ENCODE measurements at places on chromosomes 1 and 21.
A peak's percentile ranks its signal among the peaks of the same experiment; 100 is the strongest.

GRCh38 chr1:240287722-240288121 is 196.0 kb downstream of the FMN2 start:
- no peaks in the 10 kb centered on the region for H3K36me3 ChIP-seq
- peaks cover 4% of the 10 kb centered on the region for H3K4me1 ChIP-seq

- no peaks in the 10 kb centered on the region for H3K36me3 ChIP-seq
- DNase-seq, result no peak
- H3K27ac ChIP-seq, result no peak overlapping the region
- no peak overlapping the region for H3K4me3 ChIP-seq
- H3K4me1 ChIP-seq, result peaks cover 25% of the 10 kb centered on the region
- no peaks in the 10 kb centered on the region for H3K27me3 ChIP-seq
Observed at GRCh38 chr1:81554108-81554507, 246.6 kb upstream of the ADGRL2 start.

GRCh38 chr21:35537604-35538003 is 488.5 kb upstream of the RUNX1 start:
- DNase-seq, result no peak
- H3K36me3 ChIP-seq, result peaks cover 4% of the 10 kb centered on the region
- no peak overlapping the region for H3K27ac ChIP-seq
- H3K4me3 ChIP-seq, result no peak overlapping the region
- H3K27me3 ChIP-seq, result peaks cover 2% of the 10 kb centered on the region

- H3K27ac ChIP-seq, result no peak overlapping the region
- no peaks in the 10 kb centered on the region for H3K36me3 ChIP-seq
Observed at GRCh38 chr21:23127973-23128372, 2129.8 kb downstream of the NCAM2 start.

- no peak overlapping the region for H3K27ac ChIP-seq
- no peak for DNase-seq
- H3K4me3 ChIP-seq, result no peak overlapping the region
- peaks cover 1% of the 10 kb centered on the region for H3K27me3 ChIP-seq
- peaks cover 22% of the 10 kb centered on the region for H3K4me1 ChIP-seq
Observed at GRCh38 chr1:232969799-232970198, 19.4 kb downstream of the NTPCR start.

DNA sequence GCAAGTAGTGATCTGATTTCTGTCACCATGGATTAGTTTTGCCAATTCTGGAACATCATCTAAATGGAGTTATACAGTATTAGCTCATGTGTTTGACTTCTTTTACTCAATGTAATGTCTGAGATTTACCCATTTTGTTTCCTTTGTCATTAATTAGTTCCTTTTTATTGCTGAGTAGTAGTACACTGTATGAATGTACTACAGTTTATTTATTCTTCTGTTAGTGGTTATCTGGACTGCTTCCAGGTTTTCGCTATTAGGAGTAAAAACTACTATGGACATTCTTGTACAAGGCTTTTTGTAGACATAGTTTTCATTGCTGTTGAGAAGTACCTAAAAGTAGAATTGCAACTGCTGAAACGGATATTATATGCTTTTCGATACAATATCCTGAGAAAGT is 14.1 kb downstream of the SUCO start:
- peaks cover 2% of the 10 kb centered on the region for H3K27me3 ChIP-seq
- peak overlapping the region; percentile 86 for H3K27ac ChIP-seq
- no peaks in the 10 kb centered on the region for H3K36me3 ChIP-seq

GRCh38 chr21:16073586-16073985 is 343.8 kb downstream of the USP25 start:
- no peak for DNase-seq
- no peaks in the 10 kb centered on the region for H3K36me3 ChIP-seq
- no peak overlapping the region for H3K4me3 ChIP-seq
- H3K27me3 ChIP-seq, result no peaks in the 10 kb centered on the region
- no peaks in the 10 kb centered on the region for H3K4me1 ChIP-seq

DNA sequence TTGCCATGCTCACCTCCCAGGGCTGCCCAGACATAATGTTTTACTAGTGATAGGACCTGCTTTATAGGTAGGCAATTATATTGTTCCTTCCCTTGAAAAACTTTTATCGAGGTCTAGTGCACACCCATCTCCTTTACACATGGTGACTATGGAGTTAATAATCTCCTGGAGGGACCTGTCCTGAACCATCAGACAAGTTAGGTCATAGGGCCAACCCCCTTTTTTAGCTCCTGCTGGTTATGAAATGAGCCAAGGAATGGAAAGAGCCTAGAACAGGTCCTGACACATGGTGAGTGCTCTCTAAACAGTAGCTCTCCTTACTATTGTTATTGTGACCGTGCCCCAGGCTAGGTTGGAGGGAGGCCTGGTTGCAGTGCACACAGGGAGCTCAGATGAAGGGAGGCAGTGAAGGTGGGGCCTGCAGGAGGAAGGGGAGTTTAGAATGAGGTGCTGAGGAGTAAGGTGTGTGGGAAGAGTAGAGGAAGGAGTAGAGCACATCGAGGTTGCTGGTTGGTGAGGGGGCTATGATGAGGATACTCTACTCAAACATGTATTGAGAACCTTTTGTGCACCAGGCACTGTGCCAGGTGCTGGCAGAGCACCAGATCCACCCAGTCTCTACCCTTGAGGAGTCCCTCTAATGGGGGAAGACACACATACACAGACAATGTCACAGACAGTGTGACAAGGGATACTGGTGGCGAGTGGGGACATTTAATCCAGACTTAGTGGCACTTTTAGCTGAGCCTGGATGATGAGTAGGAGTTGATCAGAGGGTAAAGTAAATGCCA is 14.1 kb upstream of the LMNA start:
- peak overlapping the region; percentile 29 for H3K4me3 ChIP-seq
- no peak for DNase-seq
- peak overlapping the region; percentile 72 for H3K27ac ChIP-seq
- peaks cover 25% of the 10 kb centered on the region for H3K27me3 ChIP-seq
- H3K4me1 ChIP-seq, result peaks cover 72% of the 10 kb centered on the region
- H3K36me3 ChIP-seq, result peaks cover 37% of the 10 kb centered on the region

DNA sequence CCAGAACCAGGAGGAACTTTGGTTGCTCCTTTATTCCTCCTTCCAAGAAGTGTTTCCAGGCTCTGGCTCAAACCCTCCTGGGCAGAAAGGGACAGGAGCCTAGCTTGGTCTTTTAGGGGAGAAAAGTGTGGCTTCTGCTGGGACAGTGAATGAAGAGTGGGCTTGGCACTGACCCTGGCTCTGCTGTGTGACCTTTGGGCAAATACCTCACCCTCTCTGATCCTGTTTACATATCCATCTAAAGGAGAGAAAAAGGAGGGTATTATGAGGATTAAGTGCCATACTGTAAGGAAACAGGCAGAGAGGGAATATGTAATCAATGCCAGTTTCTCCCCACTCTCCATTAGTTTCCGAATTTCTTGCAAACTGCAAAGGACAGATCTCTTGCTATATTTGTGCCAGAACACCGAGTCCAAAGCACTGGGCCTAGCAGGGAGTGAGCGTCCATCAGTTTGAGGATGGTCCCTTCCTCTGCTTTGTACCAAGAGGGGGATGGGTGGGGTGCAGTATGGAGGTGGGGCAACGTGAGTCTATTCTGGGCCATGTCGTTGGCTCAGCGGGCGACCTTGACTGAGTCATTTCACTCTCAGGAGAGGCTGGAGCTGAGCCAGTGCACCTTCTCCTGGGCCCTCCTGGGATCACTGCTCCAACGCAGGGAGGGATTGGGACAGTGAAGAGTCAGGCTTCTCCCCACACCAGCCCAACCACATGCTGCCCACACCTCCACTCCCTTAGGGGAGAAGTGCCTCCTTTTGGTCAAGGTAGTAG is 38.4 kb downstream of the IGSF21 start:
- H3K4me1 ChIP-seq, result no peaks in the 10 kb centered on the region
- H3K36me3 ChIP-seq, result no peaks in the 10 kb centered on the region
- no peak for DNase-seq
- H3K27me3 ChIP-seq, result peaks cover 3% of the 10 kb centered on the region
- H3K27ac ChIP-seq, result no peak overlapping the region
- no peak overlapping the region for H3K4me3 ChIP-seq

GRCh38 chr1:245241526-245242130 is 86.8 kb downstream of the KIF26B start:
- H3K4me1 ChIP-seq, result no peaks in the 10 kb centered on the region
- H3K4me3 ChIP-seq, result peak overlapping the region; percentile 56
- no peaks in the 10 kb centered on the region for H3K27me3 ChIP-seq
- H3K36me3 ChIP-seq, result no peaks in the 10 kb centered on the region
- no peak overlapping the region for H3K27ac ChIP-seq

DNA sequence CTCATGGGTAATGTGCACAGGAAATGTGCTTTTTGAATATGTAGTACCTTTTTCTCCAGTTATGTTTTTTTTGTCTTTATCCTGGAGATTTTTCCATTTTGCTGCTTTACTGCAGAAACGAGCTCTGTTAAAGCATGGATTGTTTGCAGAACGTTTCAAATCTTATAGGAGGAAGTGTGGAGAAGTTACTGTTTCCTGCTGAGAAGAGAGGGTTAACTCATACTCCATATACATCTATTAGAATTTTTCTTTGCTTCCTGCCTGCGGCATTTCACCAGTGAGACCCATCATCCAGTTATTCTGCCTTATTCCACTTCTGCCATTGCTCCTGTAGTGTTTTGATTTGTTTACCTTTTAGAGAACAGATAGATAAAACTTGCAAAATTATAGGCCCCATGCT is 2.0 kb downstream of the RPRD2 start:
- H3K4me3 ChIP-seq, result peak overlapping the region; percentile 98
- H3K4me1 ChIP-seq, result peaks cover 37% of the 10 kb centered on the region
- H3K36me3 ChIP-seq, result peaks cover 10% of the 10 kb centered on the region
- DNase-seq, result no peak
- peak overlapping the region; percentile 98 for H3K27ac ChIP-seq

DNA sequence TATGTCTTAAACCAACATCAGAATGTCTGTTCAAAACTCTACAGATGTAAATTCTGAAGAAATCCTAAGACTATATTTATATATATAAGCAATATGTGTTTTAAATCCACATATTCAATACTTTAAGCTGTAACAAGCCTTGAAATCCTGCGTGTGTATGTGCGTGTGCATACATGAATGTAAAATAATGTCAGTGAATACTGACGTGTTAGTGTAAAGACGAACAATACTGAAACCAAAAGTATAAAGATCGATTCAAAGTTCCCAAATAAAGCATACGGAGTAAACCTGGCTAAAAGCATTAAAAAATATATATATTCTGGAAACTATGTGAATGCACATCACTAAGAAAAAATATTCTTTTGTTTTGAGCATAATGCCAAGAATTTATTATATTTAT is 668.6 kb upstream of the NCAM2 start:
- no peaks in the 10 kb centered on the region for H3K27me3 ChIP-seq
- H3K36me3 ChIP-seq, result no peaks in the 10 kb centered on the region
- H3K4me1 ChIP-seq, result no peaks in the 10 kb centered on the region
- H3K4me3 ChIP-seq, result no peak overlapping the region

DNA sequence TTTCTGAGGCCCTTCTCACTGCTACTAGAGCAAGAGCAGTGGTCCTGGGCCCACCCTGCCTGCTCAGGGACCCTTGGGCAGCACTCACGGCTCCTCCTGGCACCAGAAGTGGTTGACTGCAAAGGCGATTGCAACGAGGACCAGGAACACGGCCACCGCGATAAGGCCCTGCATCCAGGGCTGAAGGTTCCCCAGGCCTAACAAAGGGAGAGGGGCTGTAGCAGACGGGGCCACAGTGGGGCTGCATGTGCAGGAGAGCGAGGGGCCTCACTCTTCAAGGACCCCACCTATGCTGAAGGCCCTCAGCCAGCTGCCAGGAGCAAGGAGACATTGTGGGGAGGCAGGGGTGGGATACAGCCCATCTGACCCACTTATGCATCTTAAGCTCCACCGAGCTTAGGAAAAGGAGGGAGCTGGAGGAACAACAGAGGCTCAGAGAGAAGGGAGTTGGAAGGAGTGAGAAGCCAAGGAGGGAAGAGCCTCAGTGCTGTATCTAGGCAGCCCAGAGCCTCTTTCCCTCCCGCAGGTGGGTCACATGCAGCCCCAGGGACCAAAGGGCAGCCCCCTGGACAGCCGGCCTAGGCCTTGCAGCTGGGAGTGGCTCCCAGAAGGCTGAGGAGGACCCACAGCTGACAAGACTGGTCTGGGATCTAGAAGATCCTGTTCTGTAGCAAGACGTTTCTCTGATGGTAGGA is 2.5 kb downstream of the PDZK1IP1 start:
- no peak overlapping the region for H3K27ac ChIP-seq
- peaks cover 35% of the 10 kb centered on the region for H3K4me1 ChIP-seq
- no peaks in the 10 kb centered on the region for H3K36me3 ChIP-seq
- no peak overlapping the region for H3K4me3 ChIP-seq
- DNase-seq, result no peak

DNA sequence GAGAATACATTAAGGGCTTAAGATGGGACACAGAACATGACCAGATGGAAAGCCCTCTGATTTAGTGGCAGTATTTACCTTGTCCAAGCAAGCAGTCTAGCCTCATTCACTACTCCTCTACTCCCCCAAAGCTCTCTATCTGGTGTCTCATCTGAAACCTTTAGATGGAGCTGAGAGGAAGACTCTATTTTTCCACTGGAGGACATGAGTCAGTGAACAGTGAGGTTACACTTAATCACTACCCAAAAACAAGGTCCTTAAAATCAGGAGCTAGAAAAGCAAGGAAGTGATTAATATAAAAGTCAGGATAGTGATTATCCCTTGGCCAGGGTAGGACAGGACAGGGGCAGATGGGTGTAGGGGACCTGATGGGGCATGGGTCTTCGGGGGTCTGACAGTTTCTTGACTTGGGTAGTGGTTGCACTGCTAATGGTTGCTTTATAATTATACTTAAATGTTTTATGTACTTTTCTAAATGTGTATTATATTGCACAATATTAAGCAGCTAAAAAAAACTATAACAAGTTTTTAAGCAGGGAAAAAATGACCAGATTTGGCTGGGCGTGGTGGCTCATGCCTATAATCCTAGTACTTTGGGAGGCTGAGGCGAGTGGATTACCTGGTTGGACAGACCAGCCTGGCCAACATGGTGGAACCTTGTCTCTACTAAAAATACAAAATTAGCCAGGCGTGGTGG is 3.0 kb downstream of the PTPN22 start:
- no peak overlapping the region for H3K27ac ChIP-seq
- no peaks in the 10 kb centered on the region for H3K36me3 ChIP-seq
- H3K4me1 ChIP-seq, result no peaks in the 10 kb centered on the region
- no peak for DNase-seq
- H3K27me3 ChIP-seq, result no peaks in the 10 kb centered on the region
- no peak overlapping the region for H3K4me3 ChIP-seq

GRCh38 chr1:159804924-159805323 is 2.8 kb downstream of the FCRL6 start:
- no peak overlapping the region for H3K27ac ChIP-seq
- H3K4me3 ChIP-seq, result no peak overlapping the region
- peaks cover 4% of the 10 kb centered on the region for H3K36me3 ChIP-seq
- H3K27me3 ChIP-seq, result peaks cover 6% of the 10 kb centered on the region
- no peak for DNase-seq

GRCh38 chr1:85172684-85173337 is 28.0 kb downstream of the SYDE2 start:
- no peaks in the 10 kb centered on the region for H3K36me3 ChIP-seq
- DNase-seq, result no peak
- peaks cover 6% of the 10 kb centered on the region for H3K4me1 ChIP-seq
- peaks cover 2% of the 10 kb centered on the region for H3K27me3 ChIP-seq
- H3K27ac ChIP-seq, result no peak overlapping the region

DNA sequence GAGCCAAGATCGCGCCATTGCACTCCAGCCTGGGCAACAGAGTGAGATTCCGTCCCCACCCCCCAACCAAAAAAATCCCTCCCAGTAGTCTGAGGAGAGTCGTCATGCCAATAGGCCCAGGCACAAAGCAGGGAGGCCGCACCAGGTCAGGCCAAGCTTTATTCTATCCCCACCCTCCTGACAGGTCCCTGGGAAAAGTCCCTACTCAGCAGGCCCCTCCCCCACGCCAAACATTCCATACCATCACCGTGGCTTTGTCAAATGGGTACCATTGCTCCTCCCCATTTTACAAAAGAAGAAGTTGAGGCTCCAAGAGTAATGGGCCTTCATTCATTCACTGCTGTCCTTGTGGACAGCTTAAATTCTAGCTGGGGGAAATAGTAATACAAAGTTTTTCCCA is 5.3 kb downstream of the GPR3 start:
- DNase-seq, result no peak
- peaks cover 7% of the 10 kb centered on the region for H3K36me3 ChIP-seq
- no peak overlapping the region for H3K27ac ChIP-seq
- H3K4me1 ChIP-seq, result peaks cover 27% of the 10 kb centered on the region
